ENCODE measurements at places on chromosomes 1 and 21.

- DNase-seq, result no peak
Measured at GRCh38 chr21:34946385-34946840, 102.7 kb downstream of the RUNX1 start.

DNA sequence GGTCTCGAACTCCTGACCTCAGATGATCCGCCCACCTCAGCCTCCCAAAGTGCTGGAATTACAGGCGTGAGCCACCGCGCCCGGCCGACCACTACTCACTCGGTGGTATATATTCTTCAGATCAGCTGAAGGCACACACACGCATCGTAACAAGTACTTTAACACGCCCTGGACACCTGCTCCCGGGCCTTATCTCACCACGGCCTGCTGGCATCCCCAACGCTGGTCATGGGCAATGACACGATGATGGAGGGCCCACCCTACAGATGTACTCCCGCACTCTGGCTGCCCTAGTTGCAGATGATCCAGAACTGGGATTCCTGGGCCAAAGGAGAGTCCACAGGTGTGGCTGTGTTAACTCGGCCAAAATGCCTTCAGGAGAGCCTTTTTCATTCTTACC is 11.6 kb downstream of the UBE2J2 start:
- no peak for DNase-seq

DNA sequence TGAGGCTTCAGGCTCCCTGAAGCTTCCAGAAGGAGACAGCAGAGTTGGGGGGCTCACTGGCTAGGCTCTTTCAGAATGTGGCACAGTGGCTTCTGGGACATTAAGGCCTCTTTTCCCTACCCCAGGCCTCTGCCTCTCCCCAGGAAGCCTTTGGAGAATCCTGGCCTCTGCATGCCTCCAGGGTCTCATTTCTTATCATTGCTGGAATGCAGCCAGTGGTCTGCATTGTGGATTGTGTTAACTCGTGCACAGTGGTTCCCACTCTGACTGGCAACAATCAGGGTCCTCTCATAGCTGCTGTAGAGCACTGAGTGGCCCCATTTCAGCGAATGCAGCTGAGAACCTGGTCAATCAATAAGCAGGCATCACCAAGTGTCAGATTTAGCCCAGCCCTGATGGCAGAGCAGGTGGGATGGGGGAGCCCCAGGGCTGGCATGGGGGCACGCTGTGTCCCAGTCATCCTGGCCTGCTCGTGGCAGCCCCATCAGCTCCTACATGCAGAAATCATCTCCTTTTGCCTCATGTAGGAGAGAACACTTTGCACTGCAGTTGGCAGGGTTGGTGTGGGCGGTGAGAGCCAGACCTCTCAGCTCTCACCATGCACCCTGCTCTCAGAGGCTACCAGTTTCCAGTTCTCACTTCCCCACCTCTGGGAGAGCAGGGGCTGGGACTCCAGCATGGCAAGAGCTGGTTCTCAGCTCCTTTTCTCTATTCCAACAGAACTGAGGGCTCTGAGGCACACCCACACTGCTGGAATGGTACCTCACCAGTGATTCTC is 13.4 kb downstream of the ADORA1 start:
- no peak for DNase-seq

- no peak for DNase-seq
Measured at GRCh38 chr1:47436979-47437446, 831 bp upstream of the FOXD2 start.

Data from mesenteric fat pad (tissue), 1 donor.